Bone marrow (tissue), 2 donors: ENCODE measurements at places on chromosomes 2 and 18.

DNA sequence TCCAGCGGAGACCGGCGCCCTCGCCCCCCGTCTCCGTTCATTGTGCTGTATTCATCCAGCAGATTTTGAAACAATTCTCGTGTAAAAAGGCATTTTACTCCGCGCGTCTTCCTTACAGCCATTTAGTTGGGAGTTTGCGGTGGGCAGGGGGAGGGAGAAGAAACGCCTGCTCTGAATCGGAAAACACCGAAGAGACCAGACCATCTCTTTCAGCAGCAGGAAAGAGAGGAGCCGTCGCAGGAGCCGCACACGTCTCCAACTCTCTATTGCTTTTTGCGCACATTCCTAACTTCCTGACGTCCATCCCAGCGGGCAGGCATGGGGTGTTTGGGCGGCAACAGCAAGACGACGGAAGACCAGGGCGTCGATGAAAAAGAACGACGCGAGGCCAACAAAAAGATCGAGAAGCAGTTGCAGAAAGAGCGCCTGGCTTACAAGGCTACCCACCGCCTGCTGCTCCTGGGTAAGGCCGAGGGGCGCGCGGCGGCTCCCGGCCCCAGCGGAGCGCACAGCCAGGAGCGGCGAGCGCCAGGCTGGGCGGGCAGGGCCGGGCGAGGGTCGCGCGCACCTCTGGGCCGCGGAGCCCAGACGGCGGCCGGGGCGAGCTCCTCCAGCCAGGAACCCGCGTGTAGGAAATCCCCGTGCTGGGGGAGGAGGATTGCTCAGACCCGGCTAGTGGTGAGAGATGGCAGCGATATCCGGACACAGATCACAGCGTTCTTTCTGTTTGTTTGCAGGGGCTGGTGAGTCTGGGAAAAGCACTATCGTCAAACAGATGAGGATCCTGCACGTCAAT is 63.2 kb downstream of the GNAL start:
- peak; percentile 14 for DNase-seq

DNA sequence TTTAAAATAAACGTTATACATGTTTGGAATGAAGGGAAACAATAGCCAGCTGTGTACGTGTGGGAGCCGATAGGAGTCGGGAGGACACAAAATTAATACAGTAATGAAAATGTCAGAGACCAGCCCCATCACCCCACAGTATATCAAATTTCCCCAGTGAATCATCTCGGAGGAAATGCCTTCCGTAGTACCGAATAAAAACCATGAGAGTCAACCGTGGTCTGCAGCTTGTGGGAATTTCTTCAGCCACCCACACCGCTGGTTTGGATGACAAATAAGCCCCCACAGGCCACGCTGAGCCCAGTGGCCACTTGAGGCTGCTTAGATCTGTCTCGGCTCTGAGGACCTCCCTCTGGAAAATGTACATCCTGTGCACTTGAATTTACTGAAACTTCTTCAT is 133.7 kb downstream of the COL6A3 start:
- DNase-seq = no peak

- DNase-seq = no peak
Observed at GRCh38 chr2:36222485-36222884, 133.1 kb upstream of the CRIM1 start.

GRCh38 chr2:130824492-130825061 is 12.1 kb upstream of the ARHGEF4 start:
- DNase-seq = peak; percentile 67

DNA sequence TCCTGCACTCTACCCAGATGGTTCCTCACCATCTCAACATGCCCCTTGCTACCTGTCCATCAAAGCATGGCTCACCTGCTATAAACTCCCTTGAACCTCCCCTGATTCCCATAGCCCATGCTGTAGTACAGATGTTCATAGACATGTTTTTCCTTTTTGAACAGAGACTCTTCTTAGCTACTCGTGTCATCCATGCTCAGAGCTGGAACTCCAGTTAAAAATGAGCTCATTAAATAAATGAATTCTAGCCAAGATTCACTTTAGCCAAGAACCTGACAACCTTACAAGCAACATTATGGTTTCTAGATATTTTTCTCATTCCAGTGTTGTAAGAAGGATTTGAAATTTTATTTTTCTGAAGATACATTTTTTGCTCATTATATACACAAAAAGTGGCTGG is 65.0 kb downstream of the SCG2 start:
- no peak for DNase-seq

DNA sequence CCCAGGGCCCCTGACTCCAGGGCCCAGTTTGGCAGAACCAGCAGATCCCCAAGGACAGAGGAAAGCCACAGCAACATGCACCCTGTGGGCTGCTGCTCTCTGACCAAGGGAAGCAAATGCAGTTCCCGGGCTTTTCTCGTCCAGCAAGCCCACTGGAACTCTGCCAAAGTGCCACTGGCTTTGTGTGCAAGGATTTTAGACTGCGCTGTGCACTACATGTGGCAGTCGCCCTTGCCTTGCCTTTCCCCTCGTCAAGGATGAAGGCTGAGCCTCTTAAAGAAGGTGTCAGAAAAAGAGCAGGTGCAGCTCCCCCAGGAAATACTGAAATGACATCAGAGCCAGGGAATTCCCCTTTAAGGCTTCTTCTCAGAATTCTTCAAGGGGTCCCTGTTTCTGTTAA is 199.2 kb downstream of the TFCP2L1 start:
- no peak for DNase-seq

- DNase-seq = no peak
Observed at GRCh38 chr2:42068571-42069178, 20.9 kb downstream of the PKDCC start.

DNA sequence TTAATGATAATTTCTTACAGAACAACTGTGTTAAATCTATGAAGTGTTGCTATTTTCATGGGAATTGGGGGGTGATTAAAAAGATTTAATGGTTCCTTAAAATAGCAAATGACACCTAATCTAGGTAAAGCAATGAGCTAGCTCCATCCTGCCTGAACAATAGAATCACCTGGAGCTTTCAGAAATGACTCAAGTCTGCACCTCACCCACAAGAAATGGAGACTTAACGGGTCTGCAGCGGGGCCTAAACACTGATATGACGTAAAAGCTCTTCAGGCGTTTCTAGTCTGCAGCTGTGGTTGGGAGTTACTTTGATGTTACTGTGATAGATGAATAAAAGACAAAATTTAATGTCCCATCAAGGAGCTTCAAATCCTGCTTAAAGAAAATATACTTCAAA is 328.2 kb downstream of the RND3 start:
- DNase-seq = no peak

DNA sequence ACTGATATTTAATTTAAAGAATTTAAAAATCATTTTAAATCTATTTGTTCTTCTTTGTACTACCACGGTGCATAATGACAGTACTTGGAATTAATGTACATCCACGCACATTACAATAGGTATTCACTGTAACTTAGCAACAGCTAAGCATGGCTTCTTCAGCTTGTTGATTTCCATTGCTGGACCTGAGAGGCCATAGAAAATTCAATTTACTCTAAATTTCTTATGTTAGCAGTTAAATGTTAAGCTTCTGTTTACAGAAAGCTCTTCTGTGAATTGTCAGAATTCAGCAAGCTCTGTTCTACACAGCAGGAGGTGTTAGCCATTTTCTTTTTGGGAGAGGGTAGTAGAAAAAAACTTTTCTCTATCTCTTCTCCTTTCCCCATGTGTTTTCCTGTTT is 1149.3 kb upstream of the CDH2 start:
- DNase-seq = no peak

DNA sequence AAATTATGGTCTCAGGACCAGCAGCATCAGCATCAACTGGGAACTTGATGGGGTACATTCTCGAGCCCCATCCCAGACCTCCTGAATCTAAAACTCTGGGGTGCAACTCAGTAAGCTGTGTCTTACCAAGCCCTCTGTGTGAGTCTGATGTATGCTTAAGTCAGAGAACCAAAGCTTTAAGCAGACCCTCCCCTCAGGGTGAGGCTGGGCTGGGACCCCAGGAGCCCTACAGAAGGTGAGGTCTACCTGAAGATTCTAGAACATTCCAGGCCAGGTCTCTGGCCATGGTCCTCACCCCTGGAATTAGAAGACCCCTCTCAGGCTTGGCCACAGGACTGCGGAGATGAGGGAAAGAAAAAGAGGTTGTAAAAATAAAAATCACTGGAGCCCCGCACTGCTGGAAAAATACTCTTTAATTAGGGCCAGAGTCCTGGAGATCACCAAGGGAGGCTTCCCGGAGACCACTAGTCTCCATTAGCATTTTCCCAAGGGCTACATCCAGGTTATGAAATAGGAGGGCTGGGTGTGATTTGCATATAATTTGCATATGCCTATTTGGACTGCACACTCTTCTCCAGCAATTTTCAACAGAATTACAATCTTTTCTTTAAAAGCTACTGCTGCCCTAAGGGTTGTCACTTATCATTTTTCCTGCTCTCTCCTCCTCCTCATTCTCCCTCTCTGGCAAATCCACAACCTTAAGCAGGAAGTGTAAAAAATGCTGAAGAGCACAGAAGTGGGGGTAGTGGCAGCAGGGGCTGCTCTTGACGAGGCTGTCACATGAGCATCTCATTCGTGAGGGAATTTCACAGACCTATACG is 100.2 kb downstream of the ZBTB7C start:
- no peak for DNase-seq

DNA sequence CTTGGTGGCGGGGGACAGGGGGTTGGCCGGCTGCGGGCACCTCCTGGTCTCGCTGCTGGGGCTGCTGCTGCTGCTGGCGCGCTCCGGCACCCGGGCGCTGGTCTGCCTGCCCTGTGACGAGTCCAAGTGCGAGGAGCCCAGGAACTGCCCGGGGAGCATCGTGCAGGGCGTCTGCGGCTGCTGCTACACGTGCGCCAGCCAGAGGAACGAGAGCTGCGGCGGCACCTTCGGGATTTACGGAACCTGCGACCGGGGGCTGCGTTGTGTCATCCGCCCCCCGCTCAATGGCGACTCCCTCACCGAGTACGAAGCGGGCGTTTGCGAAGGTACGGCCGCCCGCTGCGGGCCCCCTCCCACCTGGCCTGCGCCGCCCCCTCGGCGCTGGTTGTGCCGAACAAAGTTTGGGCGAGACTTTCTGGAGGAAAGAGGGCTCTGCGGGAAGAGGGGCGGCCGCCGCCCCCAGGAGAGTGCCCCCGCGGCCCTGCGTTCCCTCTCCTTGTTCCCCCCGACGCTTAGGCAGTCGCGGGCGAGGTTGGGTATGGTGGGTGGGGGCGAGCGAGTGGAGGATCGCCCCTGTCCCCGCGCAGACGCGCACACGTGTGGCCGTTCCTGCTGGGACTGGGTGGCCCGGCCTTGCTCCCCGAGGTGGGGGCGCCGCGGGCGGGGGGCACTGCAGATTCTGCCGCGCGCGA is 866 bp downstream of the CRIM1 start:
- DNase-seq = no peak

DNA sequence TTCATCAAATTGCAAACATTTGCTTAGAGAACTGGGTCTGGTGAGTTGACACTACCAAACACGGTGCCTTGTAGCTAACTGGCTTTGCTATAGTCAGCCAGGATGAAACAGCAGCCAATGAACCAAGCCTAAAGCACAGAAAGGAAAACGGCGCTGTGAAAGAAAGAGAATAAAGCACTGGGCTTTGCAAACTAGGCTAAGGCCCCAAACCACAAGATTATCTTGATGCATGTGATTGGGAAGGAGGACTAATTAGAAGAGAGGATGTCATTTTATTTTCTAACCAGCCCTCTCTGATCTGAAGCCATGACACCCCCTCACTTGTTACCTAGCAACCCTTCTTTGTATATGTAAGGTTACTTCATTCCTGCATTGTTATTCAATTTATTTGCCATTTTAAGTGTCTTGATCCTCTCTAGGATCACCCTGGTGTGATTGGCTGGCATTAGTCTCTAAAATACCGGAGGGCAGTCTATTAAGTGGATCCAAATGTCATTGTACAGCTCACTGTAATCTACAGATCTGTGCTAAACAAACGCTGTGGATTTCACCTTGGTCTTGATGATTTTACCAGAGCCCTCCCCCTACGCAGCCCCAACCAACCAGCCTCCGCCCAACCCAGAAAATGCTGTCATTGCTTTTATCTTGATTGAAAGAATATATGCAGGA is 395.4 kb upstream of the ACVR2A start:
- no peak for DNase-seq
